ENCODE measurements at places on chromosomes 3 and 15.
A peak's percentile ranks its signal among the peaks of the same experiment; 100 is the strongest.

- no peak for DNase-seq
These were observed 91.5 kb upstream of the MEF2A start for GRCh38 chr15:99473981-99474906.

- DNase-seq: no peak
These were observed 238.7 kb upstream of the RORA start for GRCh38 chr15:61467823-61468222.

- no peak for DNase-seq
These were observed 20.2 kb downstream of the TM6SF1 start for GRCh38 chr15:83127547-83128150.

DNA sequence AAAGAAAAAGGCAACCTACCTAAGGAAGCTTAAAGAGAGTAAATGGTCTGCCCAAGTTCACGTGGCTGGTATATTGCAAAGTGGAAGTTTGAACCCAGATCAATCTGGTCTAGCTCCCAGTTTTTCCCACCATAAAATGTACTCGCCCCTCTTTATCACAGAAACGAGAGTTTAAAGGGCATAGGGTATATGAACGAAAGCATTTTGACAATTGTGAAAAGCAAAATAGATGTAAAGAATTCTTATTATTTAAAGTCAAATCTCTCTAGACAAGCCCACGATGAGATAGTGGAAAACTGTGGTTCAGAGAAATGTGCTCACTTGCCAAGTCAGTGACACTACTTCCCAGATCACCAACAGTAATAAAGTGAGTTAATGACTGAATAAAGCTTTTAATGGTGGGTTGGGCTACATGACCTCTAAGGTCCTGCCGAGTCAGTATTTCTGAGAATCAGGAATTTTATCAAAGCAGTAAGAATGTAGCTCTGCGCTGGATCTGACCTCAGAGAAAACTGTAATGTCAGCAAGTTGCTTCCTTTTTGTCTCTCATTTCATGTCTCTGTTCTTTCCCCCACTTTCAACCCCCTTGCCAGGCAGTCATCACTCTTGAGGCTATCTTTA lies 23.3 kb upstream of the NEO1 start:
- DNase-seq: no peak

- DNase-seq: no peak
These were observed 93.8 kb downstream of the SMAD6 start for GRCh38 chr15:66795851-66796250.

DNA sequence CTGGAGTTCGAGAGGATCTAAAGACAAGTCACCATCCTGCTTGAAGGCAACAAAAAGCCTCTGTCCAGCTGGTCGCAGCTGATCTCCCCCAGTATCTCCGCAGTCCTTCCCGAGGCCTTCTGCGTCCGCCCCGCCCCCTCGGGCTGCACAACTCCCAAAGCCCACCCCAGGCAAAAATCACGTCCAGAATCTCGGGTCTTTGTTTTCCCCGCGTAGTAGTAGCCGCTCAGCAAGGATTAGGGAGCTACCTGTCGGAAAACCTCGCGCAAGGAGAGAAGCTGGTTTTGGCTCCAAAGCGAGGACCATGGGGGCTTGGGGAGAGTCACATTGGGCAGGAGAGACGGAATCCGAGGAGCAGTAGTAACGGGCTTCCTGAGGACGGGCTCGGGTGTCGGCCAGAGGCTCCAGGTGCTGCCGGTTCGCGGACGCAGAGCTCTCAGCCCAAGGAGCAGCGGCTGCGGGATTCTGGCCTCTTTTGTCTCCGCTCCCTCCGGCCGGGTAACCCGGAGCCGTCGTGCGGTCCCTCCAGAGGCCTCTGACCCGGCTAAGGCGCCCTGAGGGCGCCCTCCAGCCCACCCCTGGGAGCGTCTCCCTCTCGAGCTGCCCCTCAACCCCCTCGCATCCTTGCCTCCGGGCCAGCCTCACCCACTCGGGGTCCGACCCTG lies 401 bp downstream of the ZSCAN29 start:
- no peak for DNase-seq

- no peak for DNase-seq
These were observed 87.1 kb upstream of the MYZAP start for GRCh38 chr15:57504599-57504940.

DNA sequence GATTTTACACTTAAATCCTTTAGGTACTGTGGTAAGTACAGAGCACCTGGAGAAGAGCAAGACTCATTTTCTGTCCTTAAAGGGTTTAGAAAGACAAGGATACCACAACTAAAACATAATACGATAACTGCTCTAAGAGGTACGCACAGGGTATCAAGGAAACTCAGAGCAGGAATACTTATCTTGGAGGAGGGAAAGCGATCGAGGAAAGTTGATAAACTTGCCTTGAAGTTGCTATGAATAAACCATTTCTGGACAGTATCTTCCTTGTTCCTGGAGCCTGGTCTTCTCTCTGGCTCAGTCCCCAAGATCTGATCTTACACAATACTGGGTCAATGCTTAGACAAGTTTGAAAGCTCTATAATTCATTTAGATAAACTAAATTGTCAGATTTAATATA lies 17.6 kb upstream of the GATM start:
- no peak for DNase-seq

GRCh38 chr3:189338366-189338765 lies 166.6 kb downstream of the TPRG1 start:
- DNase-seq: no peak

GRCh38 chr15:57019496-57020160 lies 101.2 kb downstream of the TCF12 start:
- DNase-seq: no peak

GRCh38 chr3:159852821-159853505 lies 135.7 kb upstream of the IL12A start:
- no peak for DNase-seq

DNA sequence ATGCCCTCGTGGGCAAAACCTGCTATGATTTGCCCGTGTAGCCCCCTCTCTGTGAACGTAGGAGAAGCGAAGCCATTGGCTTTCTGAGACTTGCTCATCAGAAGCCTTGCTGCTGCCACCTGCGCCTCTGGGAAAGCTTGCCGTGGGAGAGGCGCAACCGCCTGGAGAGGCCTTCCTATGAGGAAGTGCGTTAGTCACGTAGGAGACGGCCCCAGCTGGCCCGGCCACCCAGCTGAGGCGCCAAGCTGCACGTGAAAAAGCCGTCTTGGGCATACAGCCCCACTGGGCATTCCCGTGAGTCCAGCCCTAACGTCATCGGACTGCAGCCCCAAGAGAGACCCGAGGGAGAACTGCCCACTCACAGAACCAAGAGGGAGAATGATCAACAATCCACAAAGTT lies 49.1 kb upstream of the TJP1 start:
- DNase-seq: no peak

DNA sequence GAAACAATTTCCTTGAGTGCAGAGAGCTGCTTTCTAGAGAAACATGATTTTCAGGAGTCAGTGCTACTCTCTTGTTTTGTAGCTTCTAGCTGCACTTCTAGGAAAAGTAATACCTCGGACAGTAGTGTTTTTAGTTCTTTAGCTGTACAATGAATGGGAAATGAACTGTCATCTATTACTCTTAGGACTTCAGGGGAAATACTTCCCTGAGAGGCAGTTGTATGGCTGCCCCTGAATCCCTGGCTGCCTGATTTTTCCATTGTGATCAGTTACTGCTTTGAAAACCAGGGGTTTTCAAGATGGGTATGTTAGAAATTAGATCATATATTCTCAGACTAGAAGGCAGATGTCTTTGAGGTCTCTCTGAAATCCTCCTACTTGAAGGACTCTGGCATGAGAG lies 200.3 kb upstream of the SEMA6D start:
- DNase-seq: no peak

DNA sequence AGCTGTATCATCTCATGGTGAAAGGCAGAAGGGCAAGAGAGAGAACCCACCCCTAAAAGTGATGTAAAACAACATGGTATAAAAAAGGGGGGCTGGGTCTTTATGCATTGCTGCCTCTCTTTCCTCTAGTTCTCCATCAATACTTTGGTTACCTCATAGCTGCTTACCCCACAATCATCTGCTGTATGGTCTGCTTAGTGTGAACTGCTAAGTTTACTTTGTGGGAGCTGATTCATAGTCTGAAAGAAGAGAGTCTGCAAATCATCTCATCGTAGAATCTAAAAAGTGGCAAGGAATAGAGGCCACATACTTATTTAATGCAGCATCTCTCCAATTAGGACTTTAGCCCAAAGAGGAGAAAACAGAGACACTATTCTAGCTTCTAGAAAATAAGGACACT lies 546.8 kb downstream of the GBE1 start:
- no peak for DNase-seq

GRCh38 chr3:64318001-64318400 lies 92.7 kb upstream of the PRICKLE2 start:
- DNase-seq: no peak

DNA sequence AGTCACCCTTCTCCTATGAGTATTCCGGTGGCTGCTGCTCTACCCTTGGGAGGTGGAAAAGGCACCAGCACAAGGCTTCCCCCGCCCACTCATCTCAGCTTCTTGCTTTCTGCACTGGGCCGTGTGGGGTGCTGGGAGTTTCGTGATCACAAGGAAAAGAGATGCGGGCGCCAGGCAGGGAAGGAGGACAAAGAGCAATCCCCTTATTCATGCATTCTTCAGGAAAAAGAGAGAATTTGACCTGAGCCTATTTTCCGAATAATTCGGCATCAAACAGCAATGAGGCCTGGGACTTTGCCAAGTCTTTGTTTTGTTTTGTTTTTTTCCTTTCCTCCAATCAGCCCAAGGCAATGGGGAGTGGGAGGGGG lies 102.2 kb upstream of the LPP start:
- no peak for DNase-seq

DNA sequence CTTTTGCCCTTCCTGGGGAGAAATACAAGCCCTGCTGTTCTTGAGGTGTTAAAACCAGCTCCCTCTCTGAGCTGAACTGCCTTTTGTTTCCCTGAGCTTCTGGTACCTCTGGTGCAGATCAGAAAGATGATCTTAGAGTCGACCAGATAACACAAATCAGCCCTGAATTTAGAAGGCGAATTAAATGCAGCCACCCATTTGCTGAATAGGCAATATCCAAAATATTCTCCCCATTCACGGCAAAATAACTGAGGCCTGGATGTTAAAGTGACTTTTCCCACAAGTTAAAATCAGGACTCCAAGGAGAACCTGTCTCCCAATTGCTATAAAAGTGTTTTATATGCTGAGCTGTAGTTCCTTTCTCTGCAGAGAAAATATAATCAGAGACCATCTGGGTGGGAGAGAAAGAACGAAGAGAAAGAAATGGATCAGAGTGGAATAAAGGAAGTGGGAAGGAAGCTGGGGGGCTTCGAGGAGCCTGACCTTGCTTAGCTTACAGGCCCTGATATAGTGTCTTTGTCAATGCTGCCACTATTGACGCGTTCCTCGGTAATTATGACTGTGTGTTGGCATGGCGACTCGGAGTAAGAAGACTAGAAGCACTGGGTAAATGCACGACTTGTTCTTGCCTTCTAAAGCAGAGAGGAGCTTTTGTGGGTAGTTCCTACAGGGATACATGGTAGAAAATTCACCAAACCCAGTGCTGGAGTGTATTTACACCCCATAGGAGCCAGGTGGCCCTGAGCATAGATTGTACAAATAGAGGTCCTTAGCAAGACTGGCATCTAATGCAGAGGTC lies 47.5 kb upstream of the POLG start:
- DNase-seq: no peak

GRCh38 chr3:121707531-121708273 lies 41.8 kb downstream of the GOLGB1 start:
- DNase-seq: no peak

DNA sequence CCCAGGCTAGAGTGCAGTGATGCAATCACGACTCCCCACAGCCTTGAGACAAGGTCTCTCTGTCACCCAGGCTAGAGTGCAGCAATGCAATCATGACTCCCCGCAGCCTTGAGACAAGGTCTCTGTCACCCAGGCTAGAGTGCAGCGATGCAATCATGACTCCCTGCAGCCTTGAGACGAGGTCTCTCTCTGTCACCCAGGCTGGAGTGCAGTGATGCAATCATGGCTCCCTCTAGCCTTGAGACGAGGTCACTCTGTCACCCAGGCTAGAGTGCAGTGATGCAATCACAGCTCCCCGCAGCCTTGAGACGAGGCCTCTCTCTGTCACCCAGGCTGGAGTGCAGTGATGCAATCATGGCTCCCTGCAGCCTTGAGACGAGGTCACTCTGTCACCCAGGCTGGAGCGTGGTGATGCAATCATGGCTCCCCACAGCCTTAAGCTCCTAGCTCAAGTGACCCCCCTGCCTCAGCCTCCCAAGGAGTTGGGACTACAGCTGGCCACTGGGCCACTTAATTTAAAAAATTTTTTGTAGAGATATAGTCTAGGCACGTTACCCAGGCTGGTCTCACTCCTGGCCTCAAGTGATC lies 26.1 kb downstream of the TFRC start:
- DNase-seq: no peak

GRCh38 chr3:14124223-14124614 lies 451 bp downstream of the CHCHD4 start:
- peak; percentile 42 for DNase-seq

- peak; percentile 14 for DNase-seq
These were observed 675 bp downstream of the BRPF1 start for GRCh38 chr3:9732080-9732739.

DNA sequence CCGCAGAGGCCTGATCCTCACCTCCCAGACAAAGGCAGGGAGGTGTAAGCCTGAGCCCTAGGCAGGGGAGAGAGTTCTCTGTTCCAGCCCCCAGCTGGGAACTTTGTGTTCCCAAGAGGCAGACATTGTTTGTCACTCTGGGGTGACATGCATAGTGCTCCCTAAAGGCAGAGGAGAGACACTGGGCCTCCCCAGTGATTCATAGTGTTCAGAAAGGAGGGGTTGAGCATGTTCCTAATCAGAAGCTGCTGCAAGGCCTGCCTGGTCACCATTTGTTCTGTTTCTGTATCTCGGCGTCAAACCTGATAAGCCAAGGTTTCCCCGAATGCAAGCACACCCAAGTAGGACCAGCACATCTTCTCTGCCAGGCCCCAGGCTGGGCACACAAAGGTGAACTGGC lies 24.0 kb upstream of the SLC6A6 start:
- no peak for DNase-seq

DNA sequence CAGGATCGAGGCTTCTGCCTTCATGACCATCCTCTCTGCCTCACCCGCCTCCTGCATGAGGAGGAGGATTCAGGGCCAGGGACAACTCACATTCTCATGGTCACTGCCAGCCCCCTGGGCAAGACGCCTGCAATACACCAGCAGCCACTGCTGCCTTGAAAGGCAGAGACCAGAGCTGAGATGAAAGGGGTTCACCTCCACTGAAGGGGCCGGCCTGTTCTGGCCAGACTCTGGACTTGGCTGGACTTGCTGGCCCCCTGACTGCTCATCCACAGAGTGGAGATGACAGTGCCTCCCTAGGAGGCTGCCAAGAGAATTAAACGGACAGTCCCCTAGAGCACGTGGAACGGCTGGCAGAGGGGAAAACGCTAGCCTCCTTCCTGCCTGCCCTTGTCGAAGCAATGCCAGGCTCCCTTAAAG lies 35.2 kb downstream of the MGLL start:
- DNase-seq: no peak
